ENCODE measurements at places on chromosomes 16 and 17.

DNA sequence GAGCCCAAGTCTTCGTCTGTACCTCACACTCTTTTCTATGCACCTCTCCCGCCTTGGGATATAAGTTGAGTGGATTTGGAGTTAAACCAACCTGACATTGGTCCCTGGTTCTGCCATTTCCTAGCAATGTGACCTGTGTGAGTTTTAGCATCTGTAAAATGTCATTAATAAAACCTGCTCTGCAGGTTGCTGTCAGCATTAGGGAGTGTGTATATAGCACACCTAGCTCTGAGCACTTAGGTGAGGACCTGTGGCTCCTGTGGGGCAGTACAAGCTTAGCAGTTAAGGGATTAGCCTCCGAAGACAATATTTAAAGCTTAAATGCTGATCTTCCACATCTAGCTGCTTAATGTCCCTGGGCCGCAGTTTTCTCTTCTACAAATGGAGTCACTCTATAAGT, 248.0 kb downstream of the TMEM114 start:
- no peak for DNase-seq

GRCh38 chr17:45948498-45948880, 50.6 kb upstream of the STH start:
- no peak for DNase-seq

DNA sequence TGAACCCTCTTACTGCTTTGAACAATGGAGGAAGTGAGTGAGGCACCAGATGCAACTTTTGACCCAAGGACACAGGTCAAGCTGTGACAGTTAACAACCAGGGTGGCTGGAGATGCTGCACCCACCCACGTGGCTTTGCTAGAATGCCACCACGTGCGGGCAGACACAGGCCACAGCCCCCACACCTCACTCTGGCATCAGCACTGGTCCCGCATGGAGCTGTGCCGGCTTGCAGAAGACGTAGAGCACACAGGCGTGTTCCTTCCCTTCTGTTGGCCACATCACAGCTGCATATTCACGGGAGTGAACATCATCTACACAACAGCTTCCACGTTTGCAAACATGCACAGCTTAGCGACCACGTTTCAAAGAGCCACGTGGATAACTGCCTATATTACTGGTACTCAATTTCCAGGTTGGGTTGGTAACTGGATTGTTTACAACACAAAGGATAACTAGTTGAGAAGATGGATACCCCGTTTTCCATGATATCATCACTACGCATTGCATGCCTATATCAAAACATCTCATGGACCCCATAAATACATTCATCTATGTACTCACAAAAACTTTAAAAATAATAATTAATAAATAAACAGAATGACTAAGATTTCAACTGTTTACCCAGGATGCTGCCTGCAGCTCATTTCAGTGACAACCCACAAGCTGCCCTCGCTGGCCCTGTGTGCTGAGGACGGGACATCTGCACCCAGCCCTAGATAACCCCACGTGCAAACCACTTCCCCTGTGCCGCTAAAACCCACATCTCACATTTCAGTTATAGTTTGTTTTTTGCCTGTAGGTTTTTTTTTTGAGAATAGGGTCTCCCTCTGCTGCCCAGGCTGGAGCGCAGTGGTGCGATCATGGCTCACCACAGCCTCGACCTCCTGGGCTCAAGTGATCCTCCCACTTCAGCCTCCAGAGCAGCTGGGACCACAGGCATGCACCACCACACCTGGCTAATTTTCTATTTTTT, 132.0 kb downstream of the ANKRD11 start:
- DNase-seq = no peak

- no peak for DNase-seq
Observed at GRCh38 chr16:15403392-15403995, 7.9 kb downstream of the MPV17L start.

- no peak for DNase-seq
Observed at GRCh38 chr17:71427801-71428200, 693.0 kb upstream of the SOX9 start.

GRCh38 chr16:73536931-73537330, 489.0 kb upstream of the ZFHX3 start:
- no peak for DNase-seq

DNA sequence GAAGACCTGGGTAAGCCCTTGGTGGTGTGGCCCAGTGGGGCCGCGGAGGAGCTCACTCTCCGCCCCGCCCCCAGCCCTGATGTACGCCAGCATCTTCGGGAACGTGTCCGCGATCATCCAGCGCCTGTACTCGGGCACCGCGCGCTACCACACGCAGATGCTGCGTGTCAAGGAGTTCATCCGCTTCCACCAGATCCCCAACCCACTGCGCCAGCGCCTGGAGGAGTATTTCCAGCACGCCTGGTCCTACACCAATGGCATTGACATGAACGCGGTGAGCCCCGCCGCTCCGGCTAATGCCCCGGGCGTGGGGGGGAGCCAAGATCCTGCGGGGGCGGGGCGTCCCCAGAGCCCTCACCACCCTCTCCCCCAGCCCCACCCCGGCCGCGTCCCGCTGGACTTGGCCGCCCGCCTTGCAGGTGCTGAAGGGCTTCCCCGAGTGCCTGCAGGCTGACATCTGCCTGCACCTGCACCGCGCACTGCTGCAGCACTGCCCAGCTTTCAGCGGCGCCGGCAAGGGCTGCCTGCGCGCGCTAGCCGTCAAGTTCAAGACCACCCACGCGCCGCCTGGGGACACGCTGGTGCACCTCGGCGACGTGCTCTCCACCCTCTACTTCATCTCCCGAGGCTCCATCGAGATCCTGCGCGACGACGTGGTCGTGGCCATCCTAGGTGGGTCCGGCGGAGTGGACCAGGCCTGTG, 12.1 kb upstream of the DCAF7 start:
- no peak for DNase-seq

DNA sequence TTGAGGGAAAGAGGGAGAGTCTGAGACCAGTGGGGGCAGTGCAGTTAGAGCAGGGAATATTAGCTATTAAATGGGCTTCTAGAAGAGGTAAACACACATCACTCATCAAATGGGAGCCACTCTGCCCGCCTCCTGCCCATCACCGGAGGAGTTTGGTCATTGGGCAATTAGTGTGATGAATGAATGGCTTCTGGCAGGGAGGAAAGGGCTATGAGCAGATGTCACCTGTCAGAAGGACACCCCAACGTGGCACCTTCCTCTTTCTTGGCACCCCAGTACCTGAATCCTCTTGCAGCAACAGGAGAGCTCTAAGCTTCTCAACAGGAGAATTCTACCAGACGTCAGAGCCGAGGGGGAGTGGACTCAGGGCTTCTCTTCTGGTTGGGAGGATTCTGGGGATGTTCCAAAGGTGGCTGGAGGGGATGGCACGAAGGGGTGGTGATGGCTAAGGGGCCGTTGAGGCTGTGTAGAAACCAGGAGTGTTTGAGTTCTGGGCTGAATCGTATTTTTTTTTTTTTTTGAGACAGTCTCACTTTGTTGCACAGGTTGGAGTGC, 11.0 kb downstream of the C1QTNF1 start:
- no peak for DNase-seq

Data from hepatic stellate cell (primary cell).